ENCODE measurements at places on chromosomes 2 and 18.

DNA sequence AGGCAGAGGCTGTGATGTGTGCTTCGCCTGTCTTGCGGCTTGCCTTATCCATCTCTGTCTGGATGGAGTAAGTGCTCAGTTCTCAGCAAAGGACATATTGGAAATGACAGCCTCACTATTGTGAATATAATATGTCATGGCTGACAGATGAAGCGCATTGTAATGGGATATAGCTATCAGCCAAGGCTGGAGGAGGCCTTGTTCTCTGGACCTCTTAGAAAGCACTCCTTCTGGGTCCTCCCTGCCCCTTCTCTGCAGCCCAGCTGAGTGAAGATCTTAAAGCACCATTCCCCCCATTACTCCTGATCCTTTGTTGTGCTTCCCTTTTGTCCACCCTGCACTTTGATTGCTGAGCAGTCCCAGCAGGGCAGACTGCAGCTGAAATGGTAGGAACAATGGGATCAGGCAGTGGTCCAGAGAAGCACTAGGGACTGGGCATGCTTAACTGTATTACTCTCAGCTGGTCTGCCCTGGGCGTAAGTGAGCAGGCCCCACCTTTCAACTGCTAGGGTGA lies 265.3 kb downstream of the SETBP1 start:
- no peak for DNase-seq

DNA sequence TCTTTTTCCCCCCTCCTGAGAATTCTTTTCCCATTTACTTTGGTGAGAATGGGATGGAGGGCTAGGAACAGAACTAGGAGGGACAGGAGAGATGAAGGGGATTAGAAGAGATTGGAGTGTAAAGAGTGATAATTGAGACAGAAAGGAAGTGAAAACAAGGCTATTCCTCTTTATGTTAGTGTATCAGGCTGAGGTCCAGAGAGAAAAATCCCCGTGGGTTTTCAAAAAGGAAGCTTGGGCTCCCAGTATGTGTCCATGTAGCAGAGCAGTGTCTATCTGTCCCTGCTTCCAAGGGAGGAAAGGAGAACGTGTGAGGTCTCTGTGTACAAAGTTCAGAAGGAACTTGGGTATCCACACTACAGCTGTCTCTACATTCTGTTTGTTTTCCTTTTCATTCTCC lies 59.9 kb upstream of the KCNE4 start:
- no peak for DNase-seq

DNA sequence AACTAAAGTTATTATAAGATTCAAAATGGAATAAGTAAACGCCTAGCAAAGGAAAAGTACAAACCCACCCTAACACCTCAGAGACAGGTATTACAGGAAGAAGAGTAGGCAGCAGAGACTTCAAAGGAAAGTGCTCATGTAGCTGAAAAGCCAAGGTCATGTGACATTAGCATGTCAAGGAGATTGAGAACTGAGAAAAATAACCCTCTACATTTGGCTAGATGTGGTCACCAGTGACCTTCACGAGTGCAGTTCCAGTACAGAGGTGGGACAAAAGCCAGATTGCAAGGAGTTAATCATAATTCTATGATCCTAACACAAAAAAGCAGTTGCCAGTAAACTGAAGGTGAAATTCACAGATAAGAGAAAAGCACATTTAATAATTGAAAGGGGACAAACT lies 252.7 kb downstream of the ZEB2 start:
- DNase-seq: no peak

DNA sequence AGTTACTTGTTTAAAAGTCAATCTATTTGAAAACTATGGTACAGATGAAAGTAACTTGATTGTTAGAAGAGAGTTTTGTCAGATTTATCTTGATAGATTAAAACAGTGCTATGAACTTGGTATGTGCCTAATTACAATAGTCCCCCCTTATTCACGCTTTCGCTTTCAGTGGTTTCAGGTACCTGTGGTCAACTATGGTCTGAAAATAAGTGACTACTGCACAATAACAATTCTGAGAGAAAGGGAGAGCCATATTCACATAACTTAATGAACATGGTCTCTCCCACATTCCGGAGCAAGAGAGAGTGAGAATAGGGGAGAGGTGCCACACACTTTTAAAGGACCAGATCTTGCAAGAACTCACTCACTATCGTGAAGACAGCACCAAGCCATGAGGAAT lies 13.2 kb upstream of the MAP4K4 start:
- no peak for DNase-seq

DNA sequence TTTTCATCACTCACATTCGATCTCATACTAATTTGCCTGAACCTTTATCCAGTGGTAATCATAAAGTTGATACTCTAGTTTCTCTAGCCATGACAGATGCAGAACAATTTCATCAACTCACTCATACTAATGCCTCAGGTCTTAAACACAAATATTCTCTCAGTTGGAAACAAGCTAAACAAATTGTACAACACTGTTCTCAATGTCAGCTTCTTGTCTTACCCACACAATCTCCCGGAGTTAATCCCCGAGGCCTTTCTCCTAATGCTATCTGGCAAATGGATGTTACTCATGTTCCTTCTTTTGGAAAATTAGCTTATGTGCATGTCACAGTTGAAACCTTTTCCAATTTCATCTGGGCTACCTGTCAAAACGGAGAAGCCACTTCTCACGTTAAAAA lies 11.5 kb upstream of the CNOT11 start:
- DNase-seq: no peak

DNA sequence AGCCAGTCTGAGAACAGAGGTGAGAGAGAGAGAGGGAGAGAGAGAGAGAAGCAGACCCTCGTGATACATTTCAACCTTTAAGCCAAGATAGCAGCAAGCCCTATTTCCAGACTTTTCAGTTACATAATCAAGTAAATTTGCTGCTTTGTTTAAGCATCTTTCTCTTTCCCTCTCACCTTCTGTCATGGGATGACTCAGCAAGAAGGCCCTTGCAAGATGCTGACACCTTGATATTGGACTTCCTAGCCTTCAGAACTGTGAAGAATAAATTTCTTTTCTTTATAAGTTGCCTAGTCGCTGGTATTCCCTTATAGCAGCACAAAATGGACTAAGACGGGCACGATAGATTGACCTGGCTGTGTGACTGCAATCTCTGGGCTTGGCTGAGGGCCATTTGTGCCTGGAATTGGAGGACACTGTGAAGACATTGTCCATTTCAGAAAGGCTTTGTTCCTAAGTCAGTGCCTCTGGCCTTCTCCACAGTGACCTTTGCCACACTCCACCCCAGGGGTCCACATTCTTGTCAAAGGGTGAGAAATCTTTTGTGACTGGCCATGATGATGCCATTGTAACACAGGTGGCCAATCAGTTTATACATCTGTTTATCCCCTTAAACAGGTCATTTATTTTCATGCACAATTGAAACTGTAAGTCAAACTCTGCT lies 51.3 kb upstream of the ITSN2 start:
- no peak for DNase-seq

- DNase-seq: no peak
Measured at GRCh38 chr2:213288913-213289700, 4.8 kb downstream of the SPAG16 start.

- no peak for DNase-seq
Measured at GRCh38 chr2:217568289-217568971, 434.4 kb downstream of the TNS1 start.

- no peak for DNase-seq
Measured at GRCh38 chr2:47300609-47301276, 102.2 kb upstream of the MSH2 start.

GRCh38 chr2:211045025-211045424 lies 488.6 kb downstream of the CPS1 start:
- no peak for DNase-seq

DNA sequence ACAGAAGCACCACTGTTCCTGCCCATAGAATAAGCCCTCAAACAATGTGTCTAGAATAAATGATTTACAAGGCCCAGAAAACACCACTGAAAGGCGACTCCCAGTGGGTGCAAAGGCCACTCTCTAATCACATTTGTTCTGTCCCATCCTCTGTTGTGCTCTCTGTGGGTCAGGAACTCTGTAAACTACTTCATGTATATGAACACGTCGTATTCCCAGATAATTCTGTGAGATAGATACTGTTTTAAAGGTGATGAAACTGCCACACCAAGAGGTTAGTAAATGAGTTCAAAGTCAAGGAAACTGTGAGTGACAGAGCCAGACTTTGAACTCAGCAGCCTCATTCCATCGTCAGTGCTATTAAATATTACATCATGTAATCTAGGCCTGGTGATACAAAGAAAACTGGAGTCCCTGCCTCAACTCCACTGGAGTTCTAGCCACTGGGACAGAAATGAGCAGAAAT lies 269.7 kb upstream of the DCC start:
- no peak for DNase-seq

GRCh38 chr2:202278036-202278760 lies 12.6 kb downstream of the NOP58 start:
- DNase-seq: no peak

DNA sequence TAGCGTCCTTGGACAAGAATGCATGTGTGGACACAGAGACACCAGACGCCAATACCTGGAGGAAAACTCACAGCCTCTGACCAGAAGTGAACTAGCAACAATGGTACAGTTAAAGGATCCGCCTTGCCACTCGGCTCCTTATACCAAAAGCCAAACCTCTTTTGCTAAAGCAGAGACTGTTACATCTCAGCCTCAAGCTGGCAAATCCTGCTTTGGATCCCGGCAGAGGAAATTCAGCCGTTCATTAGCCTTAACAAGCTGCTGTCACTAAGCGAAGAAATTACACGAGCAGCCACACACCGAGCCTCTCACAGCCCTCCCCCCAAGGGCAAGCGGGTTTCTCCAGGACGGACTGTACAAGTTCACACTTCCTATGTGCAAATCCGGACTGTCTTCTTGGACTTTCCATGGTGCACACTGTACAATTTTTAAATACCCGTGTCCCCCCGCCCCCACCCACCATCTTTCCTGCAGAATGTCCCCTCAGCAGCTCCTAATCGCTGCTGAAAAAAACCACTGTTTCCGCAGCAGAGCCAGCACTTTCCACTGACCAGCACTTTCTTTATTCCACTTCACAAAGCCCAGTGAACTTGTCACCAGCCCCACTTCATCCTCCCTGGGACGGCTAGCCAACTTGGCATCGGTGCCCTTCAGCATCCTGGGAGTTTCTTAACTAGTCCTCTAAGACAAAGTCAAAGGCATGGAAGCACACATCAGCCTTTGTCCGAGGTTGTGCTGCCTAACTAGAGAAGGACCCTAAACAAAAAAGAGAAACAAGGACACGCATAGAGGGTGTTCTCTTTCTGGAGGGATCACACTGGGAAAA lies 1.5 kb downstream of the KLF7 start:
- DNase-seq: no peak

- DNase-seq: no peak
Measured at GRCh38 chr2:129518937-129519336, 460.5 kb upstream of the RAB6C start.

Measured in stimulated activated CD8-positive, alpha-beta memory T cell treated with anti-CD3 and anti-CD28 coated beads, Interleukin-7, amount 100 ng/mL, for 1 hour (primary cell).